ENCODE measurements at places on chromosomes 3 and 15.
A peak's percentile ranks its signal among the peaks of the same experiment; 100 is the strongest.

- no peak for DNase-seq
Measured at GRCh38 chr3:55687526-55687925, 200.4 kb upstream of the WNT5A start.

DNA sequence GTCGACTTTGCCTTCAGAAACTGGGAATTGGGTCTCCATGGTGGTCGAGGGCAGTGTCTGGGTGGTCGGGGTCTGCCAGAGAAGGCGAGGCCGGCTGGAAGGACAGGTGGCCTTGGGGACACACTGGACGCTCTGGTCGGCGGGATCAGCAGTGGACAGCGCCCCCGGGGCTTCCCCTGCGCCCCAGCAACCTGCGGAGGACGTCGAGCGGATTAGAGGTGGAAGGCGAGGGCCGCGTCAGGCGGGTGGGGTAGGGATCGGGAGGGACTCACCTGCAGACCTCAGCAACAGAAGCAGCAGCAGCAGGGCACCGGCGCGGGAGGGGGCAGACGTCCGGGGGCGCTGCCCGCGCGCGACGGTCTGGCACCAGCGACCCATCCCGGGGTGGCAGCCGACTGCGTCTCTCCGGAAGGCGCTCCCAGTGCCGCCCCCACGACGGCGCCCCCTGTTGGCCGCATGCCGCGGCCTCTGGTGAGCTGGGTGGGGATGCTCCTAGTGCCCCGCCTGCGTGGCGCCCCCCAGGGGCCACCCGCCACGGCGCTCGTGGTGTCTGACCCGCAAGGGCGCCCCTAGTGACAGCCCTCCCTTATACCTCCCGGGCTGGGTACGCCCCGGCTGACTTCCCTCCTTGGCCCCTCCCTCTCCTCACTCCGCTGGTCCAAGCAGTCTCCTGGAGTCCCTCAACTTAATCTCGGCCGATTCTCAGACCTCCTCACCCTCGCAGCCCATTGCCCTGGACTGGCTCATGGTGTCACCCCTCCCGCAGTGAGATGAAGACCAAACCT, at the start of gene PRSS50:
Gene PRSS50, minus strand, starts transcription at position 423 of the 785 bp plus-strand sequence. Its CDS starts 45 bp downstream, at position 378.
- no peak for DNase-seq

- DNase-seq = no peak
Measured at GRCh38 chr15:27268923-27269322, 297.9 kb downstream of the GABRG3 start.

GRCh38 chr3:156293566-156293965, 173.2 kb downstream of the KCNAB1 start:
- DNase-seq = no peak

- peak; percentile 25 for DNase-seq
Measured at GRCh38 chr3:47578119-47578632, 489 bp downstream of the CSPG5 start.

DNA sequence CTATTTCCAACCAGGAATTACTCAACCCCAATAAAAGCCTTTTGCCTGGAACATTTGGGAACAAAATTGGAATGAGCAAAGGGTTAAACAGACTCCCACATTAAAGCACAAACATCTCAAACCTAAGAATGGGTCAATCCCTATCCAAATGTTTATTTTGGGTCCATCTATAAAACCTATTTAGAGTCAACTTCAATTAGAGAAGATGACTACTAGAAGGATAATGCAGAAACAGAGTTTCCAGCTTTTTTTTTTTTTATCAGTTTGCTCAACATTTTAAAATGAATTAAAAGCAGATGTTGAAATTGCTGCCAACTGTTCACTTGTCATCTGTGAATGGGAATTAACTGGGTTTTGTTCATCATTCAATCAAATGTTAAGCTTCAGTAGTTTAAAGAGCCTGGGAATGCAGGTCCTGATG, 4.1 kb upstream of the TBC1D23 start:
- no peak for DNase-seq

- DNase-seq = no peak
Measured at GRCh38 chr3:38601956-38602550, 47.4 kb downstream of the SCN5A start.

DNA sequence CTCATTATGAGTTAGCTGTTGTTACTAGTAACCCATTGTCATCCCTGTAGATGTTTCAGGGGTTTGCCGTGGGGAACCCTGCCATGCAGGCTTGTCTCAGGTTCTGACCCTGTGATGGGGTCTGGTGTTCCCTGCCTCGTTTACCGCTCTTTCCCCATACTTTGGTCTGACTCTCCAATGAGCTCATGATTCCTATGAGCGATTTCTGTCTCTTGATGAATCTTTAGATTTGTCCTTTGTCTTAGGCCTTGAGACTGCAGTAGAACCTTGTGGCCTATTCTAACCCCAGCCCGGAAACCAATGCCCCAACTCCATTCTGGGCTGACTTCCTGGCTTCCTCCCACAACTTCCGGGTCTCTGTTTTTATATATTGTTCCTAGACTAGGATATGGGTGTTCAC, 11.3 kb upstream of the IQGAP1 start:
- DNase-seq = peak; percentile 46

All from T follicular helper cell (primary cell).